Activated T-cell treated with anti-CD3 and anti-CD28 coated beads, Interleukin-2, amount 50 U/mL, for 72 hours (primary cell): ENCODE measurements at places on chromosomes 3 and 15.

DNA sequence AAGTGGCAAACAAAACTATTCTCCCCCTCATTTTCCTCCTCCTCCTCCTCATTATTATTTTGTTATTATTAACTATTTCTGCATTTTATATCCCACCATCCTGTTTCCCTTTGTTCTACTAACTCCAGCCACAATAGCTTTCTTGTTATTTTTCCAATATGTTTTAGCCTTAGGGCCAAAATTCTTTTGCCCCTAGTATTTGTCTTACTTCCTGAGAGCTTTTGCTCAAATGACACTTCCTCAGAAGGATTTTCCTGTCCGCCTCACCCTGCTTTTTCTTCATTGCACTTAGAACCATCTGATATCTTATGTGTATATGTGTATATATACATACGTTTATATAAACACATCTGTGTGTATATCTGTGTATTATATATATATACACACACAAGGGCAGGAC lies 32.7 kb upstream of the NUDT16 start:
- DNase-seq, result no peak

- DNase-seq, result no peak
These were observed 124.2 kb upstream of the ADPGK start for GRCh38 chr15:72907733-72908132.

- no peak for DNase-seq
These were observed 343.2 kb upstream of the UMPS start for GRCh38 chr3:124386996-124387595.

DNA sequence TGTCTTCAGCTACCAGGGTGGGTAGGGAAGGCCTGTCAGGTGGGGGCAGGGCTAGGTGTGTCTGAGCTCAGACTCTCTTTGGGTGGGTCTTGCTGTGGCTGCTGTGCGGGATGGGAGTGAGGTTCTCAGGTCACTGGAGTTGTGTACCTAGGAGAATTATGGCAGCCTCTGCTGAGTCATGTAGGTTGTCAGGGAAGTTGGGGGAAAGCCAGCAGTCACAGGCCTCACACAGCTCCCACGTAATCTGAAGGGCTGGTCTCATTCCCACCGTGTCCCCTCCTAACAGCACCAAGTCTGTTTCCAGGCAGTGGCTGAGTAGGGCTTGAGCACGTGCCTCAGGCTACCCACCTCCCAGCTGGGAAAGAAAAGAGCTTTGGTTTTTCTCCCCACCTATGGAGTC lies 67.0 kb downstream of the CHCHD4 start:
- no peak for DNase-seq

DNA sequence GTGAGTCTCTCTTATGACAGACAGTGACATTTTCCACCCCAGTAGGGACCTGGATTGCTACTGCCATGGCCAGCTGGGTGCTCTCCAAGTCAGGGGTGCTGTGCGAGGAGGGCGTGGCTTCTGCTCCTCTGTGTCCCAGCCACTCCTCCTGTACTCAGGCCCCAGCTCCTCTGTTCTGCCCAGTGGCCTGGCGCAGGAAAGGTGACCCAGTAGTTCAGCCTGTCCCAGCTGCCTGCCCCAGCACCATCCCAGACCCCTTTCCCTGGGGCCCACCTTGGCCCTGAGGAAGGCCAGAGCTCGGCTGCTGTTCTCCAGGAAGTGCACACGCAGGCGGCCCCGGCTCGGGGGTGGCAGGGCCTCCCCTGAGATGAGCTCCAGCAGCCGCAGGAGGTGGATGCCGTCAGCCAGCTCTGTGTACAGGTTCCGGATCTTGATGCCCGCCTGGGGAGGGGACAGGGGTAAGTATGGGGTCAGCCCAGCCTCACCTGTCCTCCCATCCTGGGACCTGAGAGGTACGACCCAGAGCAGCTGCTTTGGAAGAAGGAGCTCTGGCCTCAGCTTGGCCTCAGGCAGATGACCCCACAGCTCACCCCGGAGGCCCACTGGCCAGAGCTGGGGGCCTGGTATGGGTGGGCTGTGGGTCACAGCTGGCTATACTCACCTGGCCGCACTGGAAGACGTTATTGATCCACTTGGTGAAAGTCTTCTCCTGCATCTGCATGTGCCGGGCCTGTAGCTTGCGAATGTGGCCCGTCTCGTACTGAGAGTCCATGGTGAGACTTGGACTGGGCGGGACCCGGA lies 1.0 kb downstream of the SPTBN5 start:
- DNase-seq, result peak; percentile 34

GRCh38 chr3:189508784-189509501 lies 122.2 kb upstream of the TP63 start:
- no peak for DNase-seq

- peak; percentile 70 for DNase-seq
These were observed 4.1 kb downstream of the ISLR2 start for GRCh38 chr15:74134387-74135027.

DNA sequence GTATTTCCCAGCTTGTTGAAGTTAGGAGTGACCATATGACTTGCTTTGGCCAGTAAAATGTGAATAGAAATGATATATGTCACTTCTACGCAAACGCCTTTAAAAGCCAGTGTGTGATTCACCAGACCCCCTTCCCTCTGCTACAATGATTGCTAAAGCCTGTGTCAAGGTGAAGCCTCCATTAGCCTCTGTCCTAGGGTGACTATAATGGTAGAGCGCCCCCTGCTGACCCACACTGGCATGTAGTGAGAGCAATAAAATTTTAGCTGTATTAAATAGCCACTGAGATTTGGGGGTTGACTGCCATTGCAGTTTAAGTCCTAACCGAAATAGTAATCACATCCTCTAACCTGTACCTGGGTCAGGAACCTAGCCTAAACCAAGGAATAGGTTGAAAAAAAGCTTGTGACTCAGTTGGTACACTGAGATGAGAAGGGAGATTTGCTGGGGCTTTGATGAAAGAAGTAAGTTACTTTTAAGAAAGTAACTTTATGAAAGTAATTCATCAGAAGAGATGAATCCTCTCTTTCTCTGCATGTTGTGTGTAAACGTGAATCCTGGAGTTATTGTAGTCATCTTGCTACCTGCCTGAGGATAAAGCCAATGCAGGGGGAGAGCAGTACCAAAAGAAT lies 52.6 kb downstream of the GTF2E1 start:
- DNase-seq, result peak; percentile 78

DNA sequence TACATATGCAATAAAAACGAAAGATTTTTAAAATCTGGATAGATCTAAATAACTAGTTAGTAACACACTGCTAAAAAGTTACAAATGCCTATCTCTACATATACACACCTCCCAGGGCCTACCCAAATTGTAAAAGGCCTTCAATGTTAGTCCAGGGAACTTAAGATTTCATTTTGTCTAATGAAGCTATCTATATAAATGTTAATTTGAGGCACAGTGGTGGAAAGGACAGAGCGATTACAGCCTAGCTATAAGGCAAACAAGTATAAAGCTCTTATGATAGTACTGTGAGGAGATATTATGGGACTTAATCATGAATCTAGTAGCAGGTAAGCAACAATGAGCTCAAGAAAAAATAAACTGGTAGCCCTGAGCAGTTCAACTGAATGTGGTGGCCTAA lies 101.7 kb downstream of the STAG1 start:
- DNase-seq, result no peak

- DNase-seq, result no peak
These were observed 96.3 kb downstream of the EOMES start for GRCh38 chr3:27625864-27626263.

DNA sequence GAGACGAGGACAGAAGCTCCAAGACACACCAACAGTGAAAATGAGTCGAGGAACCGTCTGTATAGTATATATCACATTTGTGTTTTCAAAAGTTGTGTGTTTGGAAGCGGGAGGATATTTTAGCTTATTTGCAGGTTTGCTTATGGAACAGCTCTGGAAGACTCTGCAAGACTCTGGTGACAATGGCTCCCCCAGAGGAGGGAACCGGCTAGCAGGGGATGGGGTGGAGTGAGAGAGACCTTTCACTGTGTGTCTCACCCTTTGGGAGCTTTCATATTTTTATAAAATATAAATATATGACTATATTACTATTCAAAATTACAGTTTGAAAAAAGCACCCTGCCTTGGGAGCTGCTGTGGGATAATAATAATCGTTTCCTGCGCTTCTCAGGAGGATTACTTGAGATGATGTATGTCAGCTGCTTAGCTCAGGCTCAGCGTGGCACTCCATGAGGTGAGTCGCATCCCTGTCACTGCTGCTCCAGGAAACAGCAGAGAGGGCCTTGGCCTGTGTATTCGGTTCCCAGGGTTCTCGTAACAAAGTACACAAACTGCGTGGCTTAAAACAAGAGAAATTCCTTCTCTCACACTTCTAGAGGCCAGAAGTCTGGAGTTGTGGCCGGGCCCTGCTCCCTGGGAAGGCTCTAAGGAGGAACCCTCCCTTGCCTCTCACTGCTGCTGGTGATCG lies 183.9 kb downstream of the FAM43A start:
- DNase-seq, result no peak

- no peak for DNase-seq
These were observed 61.4 kb downstream of the SMAD6 start for GRCh38 chr15:66763186-66764071.

DNA sequence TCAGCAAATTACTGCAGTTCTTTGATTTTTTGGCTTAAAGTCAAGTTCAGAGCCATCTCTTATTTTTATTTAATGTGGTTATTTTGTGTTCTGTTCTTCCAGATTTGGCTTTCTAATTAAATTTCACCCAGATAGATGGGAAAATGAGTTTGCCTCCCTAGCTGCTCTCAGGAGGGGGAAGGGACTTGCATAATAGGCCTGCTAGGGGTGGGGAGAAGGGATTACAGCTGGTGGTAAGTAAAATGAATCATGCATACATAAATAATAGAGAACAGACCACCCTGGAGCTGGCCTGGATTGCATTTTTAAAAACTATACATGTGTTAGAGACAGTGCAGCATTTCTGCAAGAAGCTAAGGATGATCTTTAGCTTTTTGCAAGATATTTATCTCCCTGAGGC lies 3.9 kb upstream of the PXYLP1 start:
- DNase-seq, result no peak

GRCh38 chr15:82763361-82764116 lies 42.3 kb downstream of the FSD2 start:
- DNase-seq, result no peak

DNA sequence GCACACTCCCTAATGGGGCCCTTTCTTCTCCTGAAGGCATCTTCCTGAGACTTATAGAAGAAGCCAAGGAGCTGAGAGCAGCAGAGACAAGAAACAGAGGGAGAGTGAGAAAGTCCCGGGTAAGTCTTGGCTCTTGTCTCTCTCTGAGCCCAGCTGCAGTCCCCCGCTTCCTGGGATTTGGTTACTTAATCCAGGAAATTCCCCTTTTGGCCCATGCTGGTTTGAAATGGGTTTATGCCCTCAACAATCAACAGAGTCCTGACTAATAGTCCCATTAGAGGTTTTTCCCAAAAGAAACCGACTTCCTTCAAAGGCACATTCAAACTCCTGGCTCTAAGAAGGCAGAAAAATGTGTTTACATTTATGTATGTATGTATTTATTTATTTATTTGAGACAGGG lies 22.0 kb downstream of the TMEM158 start:
- no peak for DNase-seq

DNA sequence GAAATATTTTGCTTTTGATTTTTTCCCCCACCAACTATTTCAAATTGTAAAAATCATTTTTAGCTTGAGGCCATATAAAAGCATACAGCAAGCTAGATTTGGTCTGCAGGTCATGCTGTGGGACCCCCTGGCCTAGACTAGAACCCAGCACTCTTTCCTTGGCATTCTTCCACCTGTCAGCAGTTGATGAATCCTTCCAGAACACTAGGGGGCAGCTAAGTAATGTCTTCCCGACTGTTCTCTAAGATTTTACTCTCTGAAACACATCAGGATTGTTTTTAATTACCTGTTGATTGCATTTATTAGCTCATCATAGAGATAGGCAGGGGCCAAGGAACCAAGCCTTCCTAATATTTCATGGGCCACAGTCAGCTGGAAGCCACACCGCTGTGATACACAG lies 174.5 kb downstream of the CACNA1D start:
- DNase-seq, result no peak

- peak; percentile 45 for DNase-seq
These were observed 33.5 kb downstream of the MYL3 start for GRCh38 chr3:46829699-46830208.

- DNase-seq, result no peak
These were observed 5.2 kb downstream of the SNRK start for GRCh38 chr3:43291546-43291945.

DNA sequence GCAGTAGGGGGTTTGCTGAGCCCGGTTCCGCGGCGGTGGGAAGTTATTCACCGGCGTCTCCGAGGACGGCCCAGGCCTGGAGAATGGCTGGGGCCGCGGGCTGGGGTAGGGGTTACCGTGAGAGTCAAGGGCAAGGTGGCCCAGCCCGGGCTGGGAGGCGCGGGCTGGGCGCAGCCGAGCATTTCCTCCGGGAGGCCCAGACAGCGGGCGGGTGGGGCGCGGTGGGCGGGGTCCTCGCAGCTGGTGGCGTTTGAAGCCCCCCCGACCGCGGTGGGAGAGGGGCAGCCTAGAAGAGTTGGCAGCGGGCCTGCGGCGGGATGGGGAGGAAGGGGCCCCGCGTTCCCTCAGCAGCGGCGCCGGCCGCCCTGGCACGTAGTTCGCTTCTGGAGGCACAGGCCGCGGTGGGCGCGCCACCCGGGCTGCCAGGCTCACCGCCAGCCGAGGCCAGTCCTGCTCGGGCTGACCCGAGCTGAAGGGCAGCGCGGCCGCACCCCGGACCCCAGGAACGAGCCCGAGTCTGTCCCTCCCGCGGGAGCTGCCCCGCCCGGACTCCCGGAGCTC lies 960 bp upstream of the KLF13 start:
- peak; percentile 50 for DNase-seq

- no peak for DNase-seq
These were observed 209.7 kb upstream of the DCBLD2 start for GRCh38 chr3:99111235-99111634.

DNA sequence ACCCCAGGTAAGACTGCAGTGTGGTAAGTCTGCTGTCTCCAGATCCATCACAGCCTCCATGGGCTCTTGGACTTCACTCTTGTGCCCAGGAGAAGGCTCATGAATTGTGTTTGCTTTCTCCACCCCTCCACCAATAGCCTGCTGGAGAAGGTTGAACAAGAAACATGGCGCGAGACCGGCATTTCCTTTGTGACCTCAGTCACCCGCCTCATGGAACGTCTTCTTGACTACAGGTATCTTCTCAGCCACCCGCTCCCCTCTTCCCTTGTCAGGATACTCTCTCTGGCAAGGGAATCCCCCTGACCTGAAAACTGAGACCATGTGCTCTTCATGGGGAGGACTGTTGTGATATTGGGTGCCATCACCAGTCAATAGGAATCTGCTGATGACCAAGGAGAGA lies 52.1 kb upstream of the MANF start:
- no peak for DNase-seq

DNA sequence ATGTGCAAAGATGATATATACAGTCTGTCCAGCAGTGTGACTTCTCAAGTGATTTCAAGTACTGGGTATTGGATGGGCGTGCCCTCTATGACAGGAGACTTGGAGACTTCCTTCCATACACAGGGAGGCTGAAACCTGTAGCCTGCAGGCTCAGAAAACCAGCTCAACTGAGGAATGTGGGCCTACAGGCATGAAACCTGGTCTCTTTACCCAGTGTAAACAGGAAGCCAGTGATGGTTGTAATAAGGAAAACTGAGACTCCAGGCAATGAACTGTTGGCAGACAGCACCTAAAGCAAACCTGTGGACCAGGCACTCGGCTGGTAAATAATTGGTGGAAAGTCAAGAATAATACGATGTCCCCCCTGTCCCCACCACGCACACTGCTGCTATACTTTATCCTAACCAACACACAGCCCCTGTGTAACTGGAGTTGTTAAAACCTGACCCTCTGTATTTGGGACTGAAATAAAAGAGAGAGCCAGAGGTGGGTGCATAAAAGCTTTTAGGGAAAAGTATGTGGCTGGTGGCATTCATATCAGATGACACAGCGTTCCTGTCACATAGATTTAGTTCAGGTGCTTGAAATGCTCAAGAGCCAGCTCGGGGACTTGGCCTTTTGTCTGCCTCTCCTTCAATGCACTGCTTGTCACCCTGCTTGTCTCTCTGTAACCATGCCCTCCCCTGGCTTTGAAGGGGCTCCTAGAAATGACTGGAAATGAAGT lies 144.7 kb downstream of the TPRG1 start:
- no peak for DNase-seq
